ENCODE measurements at places on chromosomes 11 and 22. TPM values are rescaled to one million over a fixed set of nuclear protein-coding genes. Genes with fewer than 3 reads are reported as not detected.

Gene GGTLC2
- not detected for polyA plus RNA-seq

Gene NXPE4
- polyA plus RNA-seq, result not detected

Gene C22orf31
- not detected for polyA plus RNA-seq

Gene MS4A6E
- polyA plus RNA-seq, result not detected

Gene SAA4
- not detected for polyA plus RNA-seq

Gene C11orf58
- polyA plus RNA-seq, result 94.5 TPM

Gene ASPHD2
- polyA plus RNA-seq, result 4.1 TPM

Gene FAM227A
- not detected for polyA plus RNA-seq

Gene KRTAP5-2
- not detected for polyA plus RNA-seq
